ENCODE measurements at places on chromosomes 1 and 21.

- no peak for DNase-seq
Observed at GRCh38 chr1:14082331-14082730, 382.3 kb downstream of the PRDM2 start.

DNA sequence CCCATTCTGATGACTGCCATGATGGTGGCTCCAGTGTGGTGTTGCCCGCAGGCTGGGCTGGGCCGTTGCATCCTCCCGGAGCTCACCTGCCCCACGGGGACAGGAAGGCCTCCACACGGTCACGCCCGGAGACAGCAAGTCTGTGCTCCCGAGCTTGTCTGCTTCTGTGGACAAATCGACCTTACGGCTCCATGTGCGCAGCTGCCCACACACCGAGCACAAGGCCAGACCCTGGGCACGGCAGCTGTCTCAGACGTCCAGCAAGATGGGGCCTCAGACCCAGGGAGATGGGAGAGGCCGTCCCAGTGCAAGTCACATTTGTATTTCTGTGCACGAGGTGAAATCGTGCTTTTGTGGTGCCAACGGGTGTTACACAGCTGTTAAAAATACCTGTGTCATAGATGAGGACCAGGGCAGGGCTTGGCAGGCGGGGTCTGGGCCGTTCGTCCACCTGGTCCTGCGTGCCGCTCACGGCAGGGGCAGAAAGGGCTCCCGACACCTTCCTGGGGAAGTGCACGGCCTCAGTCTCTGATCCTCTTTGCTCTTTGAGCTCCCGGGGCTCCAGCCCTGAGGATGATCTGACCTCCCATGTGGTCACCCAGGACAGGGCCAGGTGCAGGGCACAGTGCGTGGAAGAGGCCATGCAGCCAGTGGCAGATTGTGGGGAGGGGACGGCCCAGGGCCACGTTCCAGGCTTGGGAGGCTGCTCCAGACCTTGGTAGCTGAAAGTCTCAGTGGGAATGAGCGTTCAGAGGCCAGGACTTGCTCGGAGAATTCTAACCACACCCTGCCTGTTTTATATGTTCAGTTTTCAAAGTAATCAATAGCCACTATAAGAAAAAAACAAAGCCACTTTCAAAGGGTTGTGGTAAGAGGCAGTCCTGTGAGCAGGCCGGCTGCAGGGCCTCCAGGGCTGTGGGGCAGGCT lies 13.5 kb downstream of the COL6A1 start:
- DNase-seq: peak; percentile 6

DNA sequence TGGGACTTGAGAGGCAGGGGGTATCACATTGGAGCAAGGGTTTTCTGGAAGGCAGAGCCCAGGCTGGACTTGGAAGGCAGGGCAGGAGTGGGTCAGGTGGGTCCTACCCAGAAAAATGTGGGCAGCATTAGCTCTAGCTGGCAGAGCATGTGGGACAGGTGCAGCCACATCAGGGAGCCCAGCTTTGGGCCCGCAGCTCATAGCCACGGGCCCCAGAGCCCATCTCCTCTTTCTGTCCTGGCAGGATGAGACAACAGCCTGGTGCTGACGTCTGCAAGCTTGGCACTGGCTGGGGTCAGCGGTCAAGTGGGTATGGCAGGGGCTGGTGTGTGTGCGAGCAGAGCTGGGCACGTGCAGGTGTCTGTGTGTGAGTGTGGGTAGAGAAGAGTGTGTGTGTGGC lies 154.7 kb downstream of the GRIK3 start:
- DNase-seq: no peak

DNA sequence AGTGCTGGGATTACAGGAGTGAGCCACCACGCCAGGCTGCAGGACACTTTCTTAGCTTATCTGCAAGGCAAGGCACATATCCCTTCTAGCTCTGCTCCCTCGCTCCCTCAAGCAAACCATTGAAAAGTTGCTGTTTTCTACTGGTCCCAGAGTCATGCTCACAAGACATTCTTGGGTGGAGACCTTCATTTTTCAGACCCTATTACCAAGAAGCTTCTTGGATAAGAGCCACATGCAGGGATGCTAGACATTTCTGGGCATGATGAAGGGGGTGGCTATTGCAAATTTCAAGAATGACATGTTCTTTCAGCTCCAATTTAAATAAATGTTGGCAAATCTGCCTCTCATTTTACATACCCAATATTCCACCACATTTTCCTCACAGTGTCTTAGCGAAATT lies 33.9 kb downstream of the CAPN9 start:
- no peak for DNase-seq

DNA sequence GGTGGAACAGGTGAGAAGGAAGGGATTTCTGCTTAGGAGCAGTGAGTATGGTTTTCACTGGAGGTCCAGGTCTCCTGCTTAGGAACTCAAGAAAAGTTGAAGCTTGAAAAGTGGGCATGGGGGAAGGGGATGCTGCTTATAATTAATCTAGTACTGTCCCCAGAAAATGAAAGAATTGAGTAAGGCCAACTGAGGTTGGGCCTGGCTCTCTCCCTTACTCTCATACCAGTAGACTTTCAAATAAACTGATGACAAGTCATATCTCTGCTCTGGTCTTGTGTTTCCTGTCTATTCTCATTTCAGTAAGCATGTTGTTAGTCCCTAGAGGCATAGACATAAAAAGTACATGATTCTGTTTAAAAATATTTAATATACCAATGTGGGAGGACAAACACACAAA lies 26.4 kb downstream of the CD48 start:
- DNase-seq: no peak

DNA sequence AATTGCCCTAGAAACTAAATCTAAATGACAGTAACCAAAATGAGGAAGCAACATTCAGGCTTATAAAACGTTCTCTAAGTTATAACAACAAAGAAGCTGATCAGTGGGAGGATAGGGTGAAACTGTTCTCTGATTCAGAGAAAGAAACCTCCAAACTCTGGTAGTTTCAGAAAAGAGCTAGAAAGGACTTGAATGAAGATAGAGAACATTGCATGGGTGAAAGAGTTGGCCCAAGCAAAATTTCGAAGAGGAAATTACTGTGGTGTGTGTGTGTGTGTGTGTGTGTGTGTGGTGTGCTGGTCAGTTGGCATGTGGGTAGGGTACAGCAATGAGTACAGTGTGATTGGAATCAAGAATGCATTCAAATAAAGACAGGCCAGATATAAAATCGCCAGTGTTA lies 16.5 kb upstream of the SPAG17 start:
- DNase-seq: no peak

DNA sequence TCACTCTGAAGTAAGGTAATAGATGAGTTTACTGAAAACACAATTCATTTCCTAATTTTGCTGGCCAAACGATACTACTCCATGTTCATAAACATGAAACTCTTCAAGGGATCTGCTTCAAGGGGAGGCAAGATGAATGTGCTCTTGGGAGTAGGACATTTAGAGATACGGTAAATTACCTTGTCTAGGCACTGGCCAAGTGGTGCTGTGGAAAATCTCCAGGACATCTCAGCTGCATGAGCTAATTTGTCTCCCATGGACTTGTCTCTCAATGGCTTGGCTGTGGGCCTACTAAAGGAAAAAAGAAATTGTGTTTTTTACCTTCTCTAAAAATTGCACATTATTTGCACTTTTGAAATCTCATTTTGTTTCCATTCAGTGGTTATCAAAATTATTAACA lies 780.6 kb downstream of the LTN1 start:
- no peak for DNase-seq

GRCh38 chr1:111241797-111242196 lies 14.3 kb downstream of the CHI3L2 start:
- DNase-seq: no peak

DNA sequence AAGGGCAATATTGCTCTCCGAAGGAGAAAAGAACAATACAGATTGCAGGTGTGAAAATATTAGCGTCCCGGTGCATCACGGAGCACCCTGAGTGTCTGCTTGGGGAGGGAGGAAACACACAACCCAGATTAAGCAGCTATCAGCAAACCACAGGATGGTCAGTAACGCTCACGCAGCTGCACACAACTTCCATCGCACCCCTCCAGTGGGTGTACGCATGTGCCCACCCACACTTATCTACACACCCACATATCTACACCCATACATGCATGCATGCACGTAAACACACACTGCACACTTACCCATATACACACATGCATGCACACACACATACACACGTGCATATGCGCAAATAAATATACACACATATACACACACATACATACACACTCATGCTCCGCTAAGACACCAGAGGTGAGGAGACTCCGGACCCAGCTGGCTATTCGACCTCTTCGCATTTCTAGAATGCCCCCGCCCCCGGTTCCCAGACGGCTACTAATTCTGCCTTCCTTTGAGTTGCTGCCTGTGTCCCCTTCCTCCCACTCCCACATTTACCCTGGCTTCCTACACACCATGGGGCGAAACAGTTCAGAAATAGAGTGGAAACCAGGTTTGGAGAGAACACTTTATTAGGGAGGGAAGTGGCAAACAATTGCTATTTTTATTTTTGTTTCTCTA lies 26.2 kb downstream of the ITPKB start:
- DNase-seq: no peak

- peak; percentile 64 for DNase-seq
Observed at GRCh38 chr1:91754348-91754747, 131.6 kb downstream of the TGFBR3 start.

GRCh38 chr21:23921670-23922418 lies 1685.4 kb downstream of the MRPL39 start:
- no peak for DNase-seq

GRCh38 chr1:191160837-191161236 lies 683.2 kb upstream of the BRINP3 start:
- no peak for DNase-seq

DNA sequence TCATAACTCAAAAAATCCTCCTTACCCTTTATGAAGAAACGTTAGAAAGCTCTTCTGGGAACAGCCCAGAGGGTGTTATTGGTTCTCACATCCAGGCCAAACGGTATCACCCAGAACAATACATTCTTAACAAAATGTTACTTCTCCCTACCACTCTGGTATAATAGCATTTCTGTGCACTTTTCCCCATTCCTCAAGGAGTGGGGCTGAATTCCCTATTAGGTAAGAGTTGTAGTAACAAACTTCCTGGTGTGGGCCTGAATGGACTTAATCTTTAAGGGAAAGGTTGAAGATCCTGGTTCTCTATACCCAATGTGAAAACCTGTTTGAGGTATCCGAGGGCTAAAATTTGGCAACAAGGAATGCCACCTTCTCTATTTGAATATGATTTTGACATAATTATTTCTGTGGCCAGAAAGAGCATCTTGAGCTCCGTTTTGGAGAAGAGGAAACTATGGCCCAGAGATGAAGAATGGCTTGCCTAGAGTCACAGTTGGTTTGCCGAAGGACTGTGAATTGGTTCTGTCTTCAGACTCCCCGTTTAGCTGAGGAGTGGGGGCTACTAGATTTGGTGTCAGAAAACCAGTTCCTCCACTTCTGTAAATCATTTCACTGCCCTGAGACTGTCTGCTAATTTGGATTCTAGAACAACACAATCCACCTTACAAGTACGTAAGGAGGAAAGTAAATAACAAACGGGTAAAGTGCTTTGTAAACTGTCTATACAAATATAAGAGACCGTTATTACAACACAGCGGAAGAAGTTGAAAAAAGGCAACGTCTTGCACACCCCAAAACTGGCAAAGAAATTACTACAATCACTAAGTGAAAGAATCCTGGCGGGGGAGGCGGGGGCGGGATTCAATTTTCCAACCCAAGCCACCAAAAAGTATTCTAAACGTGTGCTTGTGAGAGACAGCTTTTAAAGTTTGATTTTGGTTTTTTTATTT lies 2.3 kb downstream of the ANP32E start:
- no peak for DNase-seq

GRCh38 chr1:244065960-244066388 lies 14.9 kb downstream of the ZBTB18 start:
- DNase-seq: no peak

Data from head of caudate nucleus (tissue), 42 donors.